ENCODE measurements at places on chromosomes 3 and 15.

DNA sequence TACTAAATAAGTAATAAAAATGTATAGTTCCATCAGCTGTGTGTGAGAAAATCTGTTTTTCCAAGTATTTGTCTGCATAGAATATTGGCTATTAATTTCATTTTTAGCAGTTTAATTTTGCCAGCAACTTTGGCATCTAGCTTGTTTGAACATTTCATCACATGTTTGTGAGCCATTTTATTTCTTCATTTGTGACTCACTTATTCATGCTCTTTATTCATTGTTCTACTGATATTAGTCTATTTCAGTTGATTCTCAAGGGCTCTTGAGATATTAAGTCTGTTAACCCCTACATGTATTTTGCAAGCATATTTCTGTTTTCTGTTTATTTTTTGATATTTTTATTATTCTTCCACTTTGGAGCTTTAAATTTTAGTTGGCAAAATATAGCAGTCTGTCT, 74.0 kb upstream of the PHLDB2 start:
- DNase-seq: no peak

DNA sequence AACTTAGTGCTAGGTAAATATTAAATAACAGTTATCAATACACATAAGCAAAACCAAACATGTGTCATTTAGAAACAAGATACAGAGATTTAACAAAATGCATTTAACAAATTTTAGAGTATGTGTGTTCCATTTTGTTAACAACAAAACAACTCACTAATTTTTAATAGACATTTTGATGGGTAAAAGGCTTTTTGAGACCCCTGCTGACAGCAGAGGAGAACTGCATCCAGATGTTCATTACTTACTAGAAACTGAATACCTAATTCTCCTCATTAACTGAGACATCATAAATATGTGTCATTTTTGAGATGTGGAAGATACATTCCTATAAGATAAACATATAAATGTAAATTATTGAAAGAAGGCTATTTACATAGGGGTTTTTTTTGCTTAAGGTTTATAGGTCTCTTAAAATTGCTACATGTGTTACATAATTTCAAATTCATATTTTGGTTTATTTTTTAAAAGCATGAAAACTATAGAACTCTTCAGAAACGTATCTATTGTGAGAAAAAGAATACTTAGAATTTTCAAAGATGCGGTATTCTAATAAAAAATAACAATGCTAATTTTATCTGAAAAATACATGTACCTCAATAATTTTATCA, 1009.8 kb downstream of the TUSC7 start:
- DNase-seq: no peak

GRCh38 chr15:60582370-60583036, 103.6 kb upstream of the ICE2 start:
- no peak for DNase-seq

GRCh38 chr15:29045717-29046116, 159.9 kb downstream of the APBA2 start:
- no peak for DNase-seq

GRCh38 chr3:129476586-129476985, 36.6 kb downstream of the IFT122 start:
- DNase-seq: no peak

DNA sequence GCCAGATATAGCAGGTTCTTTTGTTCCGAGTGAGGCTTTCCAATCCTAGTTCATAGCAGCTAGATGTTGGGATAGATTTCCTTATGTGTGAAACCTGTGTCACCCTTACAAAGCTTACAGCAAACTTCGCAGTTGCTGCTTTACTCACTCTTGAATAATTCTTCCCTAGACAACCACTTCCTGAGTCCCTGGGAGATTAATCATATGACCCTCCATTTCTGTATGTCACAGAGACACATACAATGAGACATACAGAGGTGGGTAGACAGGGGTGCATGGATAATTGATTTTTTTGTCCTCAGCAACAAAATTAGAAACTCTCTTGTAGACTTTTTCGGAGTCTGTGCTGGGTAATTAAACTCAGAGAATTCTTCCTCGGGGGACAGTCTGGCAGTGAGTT, 163.2 kb downstream of the NSUN3 start:
- DNase-seq: no peak

DNA sequence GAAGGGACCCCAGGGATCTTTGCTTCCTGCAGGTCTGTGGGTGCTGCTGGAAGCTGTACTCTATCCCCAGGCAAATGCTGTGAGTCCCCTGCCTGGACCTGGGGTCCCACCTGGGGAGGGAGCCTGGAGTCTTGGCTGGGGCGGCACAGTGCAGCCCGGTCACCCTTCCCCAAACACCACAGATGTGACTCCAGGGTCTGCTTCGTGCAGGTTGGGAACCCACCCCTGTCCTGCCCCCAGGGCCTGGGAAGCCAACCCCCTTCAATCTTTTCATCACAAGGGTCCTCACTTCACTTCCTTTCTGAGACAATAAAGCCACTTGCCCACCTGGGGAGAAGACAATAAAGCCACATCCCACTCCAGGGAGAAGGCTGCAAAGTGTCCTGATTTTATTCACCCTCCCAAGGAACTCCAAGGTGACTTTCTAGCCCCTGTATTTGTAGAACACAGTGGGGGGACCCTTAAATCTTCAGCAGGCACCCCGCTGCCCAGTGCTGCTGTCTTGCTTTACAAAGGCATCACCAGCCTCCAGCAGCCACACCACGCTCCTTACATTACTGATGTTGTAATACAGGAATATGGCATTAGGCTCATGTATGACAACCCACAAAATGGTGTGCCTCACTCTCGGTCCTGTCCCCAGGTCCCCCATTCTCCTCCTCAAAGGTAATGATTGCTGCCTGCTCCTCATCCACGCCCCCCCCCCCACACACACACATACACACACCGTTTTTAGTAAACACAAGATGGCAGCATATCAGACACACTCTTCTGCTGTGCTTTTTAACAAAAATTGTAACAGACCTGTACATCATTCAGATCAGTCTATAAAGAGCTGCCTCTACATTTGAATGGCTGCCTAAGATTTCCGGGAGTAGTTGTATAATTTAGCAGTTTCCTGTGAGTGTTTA, 9.9 kb downstream of the C3orf22 start:
- DNase-seq: no peak
